ENCODE measurements at places on chromosomes 2 and 18. TPM values are rescaled to one million over a fixed set of nuclear protein-coding genes. Genes with fewer than 3 reads are reported as not detected.

The SCN2A gene
- total RNA-seq, result 174 TPM

The CTAGE1 gene
- total RNA-seq, result not detected

The ZNF892 gene
- total RNA-seq, result 62.3 TPM

The SULT1C4 gene
- 11.9 TPM for total RNA-seq

The RTKN gene
- total RNA-seq, result 5.0 TPM

The NPPC gene
- total RNA-seq, result not detected

The ACTG2 gene
- not detected for total RNA-seq

The IL1R1 gene
- 0.31 TPM for total RNA-seq

The CCDC85A gene
- total RNA-seq, result 34.4 TPM

The SERPINB11 gene
- not detected for total RNA-seq

The FZD7 gene
- 7.2 TPM for total RNA-seq

The DSC3 gene
- 0.31 TPM for total RNA-seq

The GPR45 gene
- 0.94 TPM for total RNA-seq

The EN1 gene
- not detected for total RNA-seq

The BMP10 gene
- not detected for total RNA-seq

The OTX1 gene
- total RNA-seq, result 4.1 TPM

The ARHGEF33 gene
- 6.9 TPM for total RNA-seq

The NYAP2 gene
- total RNA-seq, result 21.9 TPM

The HNMT gene
- 54.1 TPM for total RNA-seq

The SLC16A14 gene
- 49.5 TPM for total RNA-seq

The POTEI gene
- total RNA-seq, result 0.31 TPM

The SETBP1 gene
- total RNA-seq, result 146 TPM

The EMILIN1 gene
- 2.2 TPM for total RNA-seq

The SLC25A12 gene
- 91.1 TPM for total RNA-seq

The NAT8 gene
- not detected for total RNA-seq

The HOXD3 gene
- total RNA-seq, result not detected

The MYCN gene
- 75.1 TPM for total RNA-seq

The ITGA4 gene
- 9.4 TPM for total RNA-seq

The SIX3 gene
- total RNA-seq, result 0.31 TPM

The DSC2 gene
- 4.1 TPM for total RNA-seq

The FBXO36 gene
- 8.1 TPM for total RNA-seq

The MFSD6 gene
- total RNA-seq, result 82.6 TPM

The ACMSD gene
- not detected for total RNA-seq

The ATP8B1 gene
- total RNA-seq, result 3.1 TPM

The HDHD2 gene
- total RNA-seq, result 38.8 TPM

The DAPL1 gene
- total RNA-seq, result not detected

The DNAJC27 gene
- total RNA-seq, result 18.5 TPM

The GKN2 gene
- not detected for total RNA-seq

The MC4R gene
- total RNA-seq, result 1.3 TPM

The RPRM gene
- 71.7 TPM for total RNA-seq

The CD8B2 gene
- not detected for total RNA-seq

The FMNL2 gene
- 123 TPM for total RNA-seq

The ANAPC1 gene
- total RNA-seq, result 93.6 TPM

The C2orf72 gene
- 33.5 TPM for total RNA-seq

The KRTCAP3 gene
- not detected for total RNA-seq

The PTPRN gene
- 30.7 TPM for total RNA-seq

The CLEC4F gene
- total RNA-seq, result not detected

The KCNIP3 gene
- 15.3 TPM for total RNA-seq

The TWIST2 gene
- total RNA-seq, result not detected

The LRRTM1 gene
- total RNA-seq, result 13.8 TPM

The MAB21L4 gene
- not detected for total RNA-seq

All from parietal lobe (tissue), 2 donors.